ENCODE measurements at places on chromosomes 16 and 17.

DNA sequence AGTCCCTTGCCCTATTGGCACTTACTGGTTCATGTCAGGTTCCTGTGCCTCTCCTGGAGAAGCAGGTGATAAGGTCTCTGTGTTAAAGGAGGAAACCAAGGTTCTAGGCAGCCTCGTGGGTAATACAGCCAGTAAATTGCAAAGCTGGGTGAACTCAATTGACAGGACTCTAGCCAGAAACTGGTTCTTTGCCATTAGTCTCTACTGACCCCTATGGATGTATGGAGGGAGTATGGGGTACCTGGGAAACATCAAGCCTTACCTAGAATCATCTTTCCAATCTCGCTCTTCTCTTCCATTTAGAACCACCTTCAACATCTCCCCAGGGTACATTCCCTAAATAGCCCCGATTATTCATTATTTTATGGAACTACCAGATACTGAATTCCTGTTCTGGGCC is 169.3 kb downstream of the CDH13 start:
- no peak for DNase-seq

GRCh38 chr16:10743227-10743609 is 424 bp upstream of the NUBP1 start:
- DNase-seq, result no peak

DNA sequence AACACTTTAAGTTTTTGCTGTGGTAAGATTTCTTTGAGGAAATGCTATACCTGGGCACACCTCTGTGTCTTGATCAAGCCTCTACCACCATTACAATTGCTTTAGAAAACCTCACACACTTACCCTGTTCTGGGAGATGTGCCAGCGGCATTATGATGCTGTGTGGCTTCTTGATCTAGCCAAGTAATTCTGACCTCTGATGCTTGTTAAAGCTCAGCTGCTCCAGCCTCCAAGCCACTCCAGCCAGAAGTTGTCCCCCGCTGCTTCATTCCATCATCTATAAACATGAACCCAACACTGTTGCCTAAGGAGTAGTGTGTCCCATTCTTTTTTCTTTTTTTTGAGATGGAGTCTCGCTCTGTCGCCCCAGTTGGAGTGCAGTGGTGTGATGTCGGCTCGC is 60.1 kb downstream of the CYLD start:
- DNase-seq, result no peak

GRCh38 chr17:18129041-18129502 is 20.5 kb downstream of the MYO15A start:
- DNase-seq, result no peak

DNA sequence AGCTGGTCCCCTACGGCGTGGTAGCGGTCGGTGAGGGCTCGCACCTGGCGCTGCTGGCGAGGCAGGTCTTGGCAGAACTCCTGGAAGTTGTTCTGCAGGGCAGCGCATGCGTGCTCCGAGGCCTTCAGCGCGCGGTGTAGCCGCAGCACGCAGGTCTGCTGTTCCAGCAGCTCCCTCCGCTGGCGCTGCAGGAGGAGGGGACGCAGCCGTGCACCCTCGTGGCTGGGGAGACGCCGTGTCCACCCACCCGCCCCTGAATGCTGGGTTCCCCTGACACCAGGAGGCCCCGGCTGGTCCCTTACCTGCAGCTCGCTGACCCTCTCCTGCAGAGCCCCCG is 12.2 kb downstream of the EVPL start:
- DNase-seq, result no peak

DNA sequence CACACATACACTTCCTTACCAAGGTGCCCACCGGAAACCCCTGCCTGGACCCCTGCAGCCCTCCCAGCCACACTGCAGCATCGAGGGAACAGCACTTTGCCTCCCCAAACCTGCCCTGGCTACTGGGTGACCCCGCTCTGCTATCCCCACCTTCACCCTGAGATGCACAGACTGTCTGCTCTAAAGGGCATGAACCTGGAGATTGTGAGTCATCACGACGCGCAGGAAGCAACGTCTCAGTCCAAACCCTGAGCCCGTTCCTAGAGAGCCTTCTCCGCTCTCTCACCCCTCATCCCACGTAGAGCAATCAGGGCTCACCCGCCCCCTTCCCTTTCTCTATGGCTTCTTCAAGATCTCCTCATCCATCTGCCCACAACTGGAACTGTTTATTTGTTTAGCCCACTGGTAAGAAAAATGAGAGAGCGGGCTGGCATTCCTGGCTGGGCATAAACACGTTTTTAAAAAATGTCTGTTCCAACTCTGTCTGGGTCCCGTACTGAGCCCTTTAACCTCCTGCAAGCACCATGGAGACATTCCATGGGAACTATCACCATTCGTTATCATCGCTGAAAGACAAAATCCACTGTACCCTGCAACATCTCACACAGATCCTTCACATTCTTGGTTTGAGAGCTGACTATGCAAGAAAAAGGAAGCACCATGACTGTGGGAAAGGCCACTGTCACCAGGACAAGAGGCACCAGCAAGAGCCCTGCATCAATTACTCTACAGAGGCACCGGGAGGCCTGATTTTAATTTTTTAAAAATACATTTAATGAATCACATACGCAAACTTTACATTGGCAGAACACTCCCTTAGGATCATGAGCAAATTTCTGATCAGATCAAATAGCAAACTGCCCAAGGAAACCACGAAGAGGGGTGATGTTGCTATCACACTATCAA is 28.2 kb downstream of the ZFHX3 start:
- DNase-seq, result no peak
